ENCODE measurements at places on chromosomes 3 and 15. TPM values are rescaled to one million over a fixed set of nuclear protein-coding genes. Genes with fewer than 3 reads are reported as not detected.
A peak's percentile ranks its signal among the peaks of the same experiment; 100 is the strongest.

GRCh38 chr3:174822320-174822719, 36.8 kb upstream of the NAALADL2 start:
- DNase-seq = no peak

- DNase-seq = peak; percentile 92
These were observed 15.9 kb downstream of the IVD start for GRCh38 chr15:40421246-40422157.

DNA sequence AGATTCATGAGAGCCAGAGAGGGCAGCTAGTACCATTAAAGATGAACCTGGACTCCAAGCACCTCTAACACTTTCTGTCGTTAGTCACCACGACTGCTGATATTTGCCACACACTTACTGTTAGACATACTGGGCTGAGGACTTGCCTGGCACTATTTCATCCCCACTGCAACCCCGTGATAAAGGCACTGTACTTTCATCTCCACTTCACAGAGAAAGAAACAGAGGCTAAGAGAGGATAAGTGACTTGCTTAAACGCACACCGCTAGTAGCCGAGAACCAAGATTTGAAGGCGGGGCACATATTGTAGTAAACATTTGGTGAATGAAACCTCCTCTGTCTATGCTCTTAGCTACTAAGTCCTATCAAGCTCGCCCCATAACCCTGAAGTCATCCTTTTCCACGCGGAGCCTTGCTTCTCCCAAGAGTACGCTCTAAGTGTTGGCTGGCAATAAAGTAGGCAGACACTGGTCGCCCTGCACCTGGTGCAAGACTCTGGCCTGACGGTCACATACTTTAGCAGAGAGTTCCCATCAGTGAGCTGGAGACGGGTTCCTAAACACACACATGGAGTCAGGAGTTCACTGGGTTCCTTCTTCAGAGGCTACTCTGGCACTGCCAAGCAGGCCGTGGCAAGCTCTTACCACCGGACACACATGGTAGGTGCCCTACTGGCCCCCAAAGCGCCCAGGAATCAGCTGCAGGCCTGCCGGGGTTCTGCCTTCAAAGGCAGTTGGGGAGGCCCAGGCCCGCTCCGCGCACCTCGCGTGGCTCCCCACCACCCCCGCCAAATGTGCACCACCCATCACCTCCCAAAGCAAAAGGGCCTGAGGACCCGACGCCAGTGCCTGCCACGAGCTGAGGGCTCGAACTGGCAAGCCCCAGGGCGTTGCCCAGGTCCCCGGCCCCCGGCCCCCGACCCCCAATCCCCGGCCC, 951 bp downstream of the POMGNT2 start:
- peak; percentile 68 for DNase-seq

- DNase-seq = no peak
These were observed 156.2 kb downstream of the ZMAT3 start for GRCh38 chr3:178915365-178915764.

GRCh38 chr3:2657971-2658370, 452.2 kb downstream of the IL5RA start:
- no peak for DNase-seq

GRCh38 chr3:16318176-16318575, 53.2 kb downstream of the OXNAD1 start:
- no peak for DNase-seq

DNA sequence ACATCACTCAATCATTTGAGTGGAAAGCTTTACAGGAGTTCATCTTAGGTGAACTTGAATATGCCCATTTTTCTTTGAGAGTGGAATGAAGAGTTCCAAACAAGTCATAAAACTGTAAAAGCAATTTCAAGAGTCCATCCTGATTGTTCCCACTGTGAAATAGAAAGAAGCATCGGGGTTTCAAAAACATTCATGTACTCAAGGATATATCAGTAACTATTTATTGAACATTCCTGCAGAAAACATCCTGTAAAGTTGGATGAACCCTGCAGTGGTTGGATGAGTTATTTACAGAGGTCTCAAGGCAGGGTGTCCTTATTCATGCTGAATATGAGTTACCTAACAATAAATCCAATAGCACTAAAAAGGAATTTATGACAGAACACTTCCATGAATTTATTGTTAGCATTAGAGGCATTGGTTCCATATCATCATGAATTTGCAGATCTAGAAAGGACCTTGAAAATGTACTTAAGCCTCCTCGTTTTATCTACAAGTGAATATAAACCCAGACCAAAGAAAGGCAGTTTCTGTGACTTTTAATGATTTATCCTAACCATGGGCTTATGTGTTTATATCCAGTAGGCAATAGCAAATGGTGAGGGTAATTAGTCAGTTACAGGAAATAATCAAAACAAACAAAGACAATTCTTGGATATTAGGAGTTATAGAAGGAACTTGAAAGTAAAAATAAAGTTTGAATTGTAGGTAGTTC, 361.9 kb upstream of the KCNMB2 start:
- DNase-seq = no peak

GRCh38 chr3:50365842-50366220, 6.5 kb upstream of the TMEM115 start:
- DNase-seq = no peak

DNA sequence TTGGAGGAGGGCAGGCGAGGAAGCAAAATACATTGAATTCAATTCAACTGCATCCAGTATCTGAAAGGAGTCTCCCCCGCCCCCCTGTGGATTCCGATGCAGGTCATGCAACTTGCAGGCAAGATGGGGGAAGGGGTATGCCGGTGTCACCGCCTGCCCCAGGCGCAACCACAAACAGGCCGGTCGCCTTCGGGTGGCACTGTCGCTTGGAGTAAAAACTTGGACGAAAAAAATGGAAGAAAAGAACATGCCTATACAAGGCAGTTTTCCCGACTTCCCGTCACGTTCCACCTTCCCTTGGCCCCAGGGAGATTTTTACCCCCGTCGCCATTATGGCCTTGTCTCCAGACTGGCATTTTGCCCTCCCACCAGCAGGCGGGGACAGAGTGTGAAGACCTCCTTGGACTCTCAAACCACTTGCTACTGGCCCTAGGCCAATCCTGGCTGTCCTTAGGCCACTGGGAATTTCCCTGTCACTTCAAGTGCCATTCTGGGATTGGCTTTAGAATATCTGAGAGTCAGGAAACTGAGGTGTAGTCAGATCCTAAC, 1.6 kb upstream of the NTRK3 start:
- DNase-seq = peak; percentile 47

The NUDT16 gene
- 3.1 TPM for total RNA-seq

GRCh38 chr3:52093756-52094545, 37.6 kb upstream of the DUSP7 start:
- no peak for DNase-seq

The COL8A1 gene
- not detected for total RNA-seq

GRCh38 chr15:42836251-42836650, 84.3 kb downstream of the TTBK2 start:
- no peak for DNase-seq

The LNP1 gene
- 6.0 TPM for total RNA-seq

DNA sequence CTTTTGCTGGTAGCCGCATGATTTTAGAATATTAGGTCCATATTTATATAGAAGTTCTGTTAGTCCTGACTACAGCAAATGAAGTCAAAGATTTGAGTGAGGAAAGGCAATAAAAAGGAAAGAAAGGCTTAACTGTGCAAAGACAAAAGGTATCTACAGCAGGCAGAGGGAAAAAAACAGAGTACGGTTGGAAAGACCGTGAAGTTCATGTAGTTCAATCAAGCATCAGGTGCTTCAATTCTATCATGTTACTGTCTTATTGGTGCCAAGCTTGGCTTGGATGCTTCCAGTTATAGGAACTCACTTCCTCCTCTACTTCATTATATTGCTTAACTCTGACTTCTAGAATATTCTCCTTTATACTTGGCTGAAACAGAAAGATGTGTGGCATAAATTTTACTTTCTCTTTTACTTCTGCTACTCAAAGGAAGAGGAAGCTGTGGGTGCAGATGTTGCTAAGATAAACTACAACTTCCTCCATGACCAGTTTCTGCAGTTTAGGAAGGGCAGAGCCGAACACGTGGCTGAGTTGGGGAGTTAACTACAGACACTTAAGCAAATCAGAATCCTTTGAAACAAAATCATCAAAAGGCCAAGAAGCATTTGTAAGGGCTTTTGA, 72.6 kb upstream of the ZBED2 start:
- peak; percentile 93 for DNase-seq

The EXD1 gene
- total RNA-seq = not detected

DNA sequence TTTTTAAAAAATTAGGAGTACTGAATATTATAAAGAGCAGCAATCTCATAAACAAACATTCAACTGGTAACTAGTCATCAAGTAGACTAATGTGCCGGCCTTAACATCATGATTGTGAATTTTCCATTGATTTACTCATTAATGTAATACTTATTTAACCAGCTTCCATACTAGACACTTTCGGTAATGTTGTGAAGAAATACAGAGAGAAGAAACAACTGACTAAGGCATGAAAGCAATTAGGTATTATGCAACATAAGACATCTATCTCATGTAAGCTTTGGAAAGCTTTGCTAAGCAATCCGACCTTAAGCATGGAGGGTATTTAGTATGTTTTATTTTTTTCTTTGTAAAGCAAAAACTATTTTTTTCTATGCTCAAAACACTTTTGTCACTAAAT, 108.0 kb downstream of the IL1RAP start:
- no peak for DNase-seq

The SH2D7 gene
- not detected for total RNA-seq

The HES1 gene
- 20.2 TPM for total RNA-seq

DNA sequence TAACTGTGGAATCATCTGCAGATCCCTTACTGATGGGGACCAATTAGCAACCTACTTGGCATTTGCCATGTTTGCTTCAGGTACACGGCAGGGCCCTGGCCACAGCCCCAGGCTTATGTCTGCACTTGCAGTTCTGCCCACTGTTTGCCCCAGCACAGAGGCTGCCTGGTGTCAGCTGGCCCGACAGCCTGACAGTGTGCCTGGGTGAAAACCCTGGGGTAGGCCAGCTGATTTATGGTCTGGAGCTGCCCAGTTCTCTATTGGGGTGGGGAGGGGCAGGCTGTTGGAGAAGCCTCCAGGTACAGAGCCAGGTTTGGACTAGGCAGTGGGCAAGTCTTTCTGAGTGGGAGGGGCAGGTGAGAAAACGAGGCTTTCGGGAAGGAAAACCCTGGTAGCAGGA, 11.2 kb upstream of the TGM5 start:
- DNase-seq = no peak

DNA sequence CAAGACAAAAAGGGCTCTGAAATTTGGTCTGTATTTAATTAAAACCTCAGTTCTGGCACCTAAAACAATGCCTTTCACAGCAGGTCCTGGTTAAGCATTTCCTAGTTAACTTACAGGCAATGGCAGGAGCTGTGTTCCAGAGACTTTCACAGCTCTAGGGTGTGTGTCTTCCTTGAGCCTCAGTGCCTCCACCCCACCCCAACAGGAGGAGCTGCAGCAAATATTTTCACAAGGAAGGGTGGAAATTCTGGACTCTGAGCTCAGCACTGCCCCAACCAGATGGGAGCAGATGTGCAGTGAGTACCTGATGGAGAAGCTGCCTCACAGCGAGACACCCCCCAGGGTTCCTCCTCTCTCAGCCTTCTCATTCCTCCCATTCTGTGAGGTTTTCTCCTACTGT, 106.3 kb upstream of the SPATA12 start:
- DNase-seq = no peak

DNA sequence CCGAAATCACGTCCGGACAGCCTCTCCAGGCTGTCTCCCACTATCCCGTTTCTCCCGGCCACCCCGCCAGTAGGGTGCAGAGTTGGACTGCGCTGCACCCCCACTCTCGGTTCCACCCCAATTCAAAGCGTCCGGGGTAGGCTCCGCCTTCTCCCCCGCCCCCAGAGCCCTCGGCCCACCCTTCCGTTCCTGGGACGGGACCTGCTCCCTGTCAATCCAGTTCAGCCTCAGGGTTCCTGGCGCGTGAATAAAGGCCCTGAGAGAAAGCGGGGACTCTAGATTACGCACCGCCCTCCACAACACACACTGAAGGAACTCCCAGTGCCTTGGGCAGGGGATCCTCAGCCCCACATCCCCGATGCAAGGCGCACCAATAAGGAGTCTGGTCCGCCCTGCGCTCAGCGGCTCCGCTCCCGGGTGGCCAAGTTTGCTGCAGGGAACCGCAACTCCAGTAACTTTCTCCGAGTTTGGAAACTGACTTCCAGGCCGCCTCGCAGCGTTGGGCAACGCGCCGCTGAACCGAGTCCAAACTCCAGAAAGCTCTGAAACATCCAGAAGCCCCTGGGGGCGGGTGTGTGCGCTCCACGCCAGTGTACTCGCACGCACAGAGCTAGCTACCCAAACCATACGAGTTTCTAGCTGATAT, 1.9 kb downstream of the ADAMTS9 start:
- no peak for DNase-seq

DNA sequence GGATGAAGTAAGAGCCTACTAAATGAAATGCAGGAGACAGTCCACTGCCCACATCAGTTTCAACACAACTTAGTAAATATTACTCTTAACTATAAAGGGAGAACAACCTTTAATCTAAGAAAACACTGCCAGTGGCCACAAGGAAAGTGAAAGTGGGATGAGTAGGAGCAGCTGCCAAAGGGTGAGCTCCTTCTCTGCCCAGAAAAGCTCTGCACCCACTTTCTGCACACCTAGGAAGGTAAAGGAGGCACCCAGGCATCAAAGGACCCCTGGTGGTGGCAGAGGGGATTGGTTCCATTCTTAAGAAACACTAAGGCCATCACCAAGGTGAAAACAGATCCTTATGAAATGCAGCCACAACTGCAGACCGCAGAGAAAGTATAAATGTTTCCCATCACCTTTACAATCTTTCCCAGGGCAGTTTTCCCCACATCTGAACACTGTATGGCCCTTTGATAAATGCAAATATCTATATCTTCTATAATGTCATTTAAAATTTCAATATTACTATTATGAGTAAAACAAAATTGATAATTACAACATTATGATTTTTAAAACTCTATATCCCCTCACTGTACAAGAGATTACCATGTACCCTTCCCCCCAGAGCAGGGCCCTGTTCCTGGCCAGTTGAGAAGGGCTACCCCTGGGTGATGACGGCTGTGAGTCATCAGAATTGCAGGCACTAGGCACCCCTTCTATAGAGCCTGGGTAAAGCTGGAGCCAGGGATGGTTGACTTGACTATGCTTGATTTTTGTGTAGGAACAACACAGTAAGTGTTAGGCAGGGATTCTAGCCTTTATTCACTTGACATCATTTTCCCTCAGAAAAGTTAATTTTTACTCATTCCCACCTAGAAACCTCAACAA, 92.0 kb downstream of the SNRK start:
- peak; percentile 86 for DNase-seq

All from Karpas-422 (cell line).